ENCODE measurements at places on chromosomes 16 and 17.

DNA sequence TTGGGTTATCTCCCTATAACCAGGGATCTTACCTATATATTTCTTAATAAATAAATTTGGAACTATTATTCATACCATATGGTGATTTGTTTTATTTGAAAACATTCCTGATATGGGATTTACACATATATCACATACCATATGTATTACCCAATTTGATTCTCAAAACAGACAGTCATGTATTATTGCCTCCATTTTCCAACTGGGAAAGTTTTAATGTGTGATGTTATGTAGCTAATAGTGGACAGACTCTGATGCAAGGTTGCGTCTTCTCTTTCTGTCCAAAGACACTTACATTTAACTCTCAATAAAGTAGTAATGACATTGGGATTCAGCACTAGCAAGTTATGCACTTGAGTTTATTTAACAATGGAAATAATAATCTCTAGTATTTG is 1.1 kb downstream of the KRTAP9-9 start:
- DNase-seq = no peak

DNA sequence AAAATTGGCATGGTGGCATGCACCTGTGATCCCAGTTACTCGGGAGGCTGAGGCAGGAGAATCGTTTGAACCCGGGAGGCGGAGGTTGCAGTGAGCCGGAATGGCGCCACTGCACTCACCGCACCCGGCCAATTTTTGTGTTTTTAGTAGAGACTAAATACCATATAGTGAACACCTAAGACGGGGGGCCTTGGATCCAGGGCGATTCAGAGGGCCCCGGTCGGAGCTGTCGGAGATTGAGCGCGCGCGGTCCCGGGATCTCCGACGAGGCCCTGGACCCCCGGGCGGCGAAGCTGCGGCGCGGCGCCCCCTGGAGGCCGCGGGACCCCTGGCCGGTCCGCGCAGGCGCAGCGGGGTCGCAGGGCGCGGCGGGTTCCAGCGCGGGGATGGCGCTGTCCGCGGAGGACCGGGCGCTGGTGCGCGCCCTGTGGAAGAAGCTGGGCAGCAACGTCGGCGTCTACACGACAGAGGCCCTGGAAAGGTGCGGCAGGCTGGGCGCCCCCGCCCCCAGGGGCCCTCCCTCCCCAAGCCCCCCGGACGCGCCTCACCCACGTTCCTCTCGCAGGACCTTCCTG is at the start of gene HBQ1:
HBQ1 (plus strand) TSS at position 359 of the 575 bp plus-strand sequence; CDS start at position 387, 28 bp downstream.
- peak; percentile 76 for DNase-seq

GRCh38 chr16:4692460-4693295 is 684 bp upstream of the NUDT16L1 start:
- DNase-seq = no peak

DNA sequence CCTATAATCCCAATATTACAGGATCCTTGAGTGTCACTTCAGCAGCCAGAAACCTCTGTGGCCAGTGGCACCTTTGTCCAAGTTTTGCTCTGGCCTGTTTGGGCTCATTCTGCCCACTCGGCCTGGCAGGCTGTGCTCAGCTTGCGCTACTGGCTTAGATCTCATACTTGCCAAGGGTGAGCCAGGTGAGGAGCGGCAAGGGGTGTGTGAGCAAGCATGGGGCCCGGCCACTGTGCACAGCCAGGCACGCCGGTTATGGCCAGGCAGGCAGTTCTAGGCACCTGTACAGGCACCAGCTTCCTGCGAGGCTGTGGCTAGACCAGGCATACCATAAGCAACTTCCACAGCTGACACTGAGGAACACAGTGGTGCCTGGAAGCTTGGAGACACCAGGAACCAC is 16.9 kb upstream of the USP22 start:
- DNase-seq = no peak

GRCh38 chr17:82013341-82013740 is 9.3 kb downstream of the CENPX start:
- DNase-seq = no peak

DNA sequence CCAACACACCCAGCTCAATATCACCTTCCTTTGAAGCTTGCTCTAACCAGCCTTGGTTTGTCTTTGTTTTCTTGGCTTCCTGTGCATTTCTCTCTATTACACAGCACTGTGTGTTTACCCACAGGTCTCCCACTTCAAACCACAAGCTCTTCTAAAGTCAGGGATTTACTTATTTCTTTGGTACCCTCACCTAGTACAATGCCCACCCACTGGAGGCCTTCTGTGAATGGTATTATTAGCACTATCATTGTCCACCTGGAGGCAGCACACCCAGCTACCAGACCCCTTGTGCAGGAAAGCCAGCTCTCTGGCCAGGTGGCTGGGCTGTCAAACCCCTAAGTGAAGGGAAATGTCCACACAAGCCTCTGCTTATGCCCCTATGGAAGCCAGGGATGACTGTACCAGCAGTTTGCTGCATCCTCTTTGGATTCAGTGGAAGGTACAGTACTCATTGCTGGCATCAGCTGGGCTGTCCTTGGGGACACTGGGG is 9.4 kb upstream of the TOP2A start:
- DNase-seq = no peak

DNA sequence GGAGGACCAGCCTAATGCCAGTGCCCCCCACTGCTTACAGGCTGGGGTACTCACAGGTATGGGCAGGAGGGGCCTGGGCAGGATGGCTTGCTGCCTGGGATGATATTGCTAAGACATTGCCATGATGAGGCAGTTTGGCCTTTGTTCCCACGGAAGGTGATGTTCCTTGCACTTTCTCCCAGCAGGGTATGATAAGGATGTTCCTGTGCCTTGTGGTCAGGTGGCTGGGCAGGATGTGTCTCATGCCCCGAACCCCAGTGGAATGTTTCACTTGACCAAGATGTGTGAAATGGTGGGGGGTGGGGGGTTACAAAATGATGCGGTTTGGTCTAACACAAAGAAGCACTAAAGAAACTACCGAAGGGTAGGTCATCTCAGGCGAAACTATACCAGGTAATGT is 337.8 kb upstream of the ZFHX3 start:
- no peak for DNase-seq

DNA sequence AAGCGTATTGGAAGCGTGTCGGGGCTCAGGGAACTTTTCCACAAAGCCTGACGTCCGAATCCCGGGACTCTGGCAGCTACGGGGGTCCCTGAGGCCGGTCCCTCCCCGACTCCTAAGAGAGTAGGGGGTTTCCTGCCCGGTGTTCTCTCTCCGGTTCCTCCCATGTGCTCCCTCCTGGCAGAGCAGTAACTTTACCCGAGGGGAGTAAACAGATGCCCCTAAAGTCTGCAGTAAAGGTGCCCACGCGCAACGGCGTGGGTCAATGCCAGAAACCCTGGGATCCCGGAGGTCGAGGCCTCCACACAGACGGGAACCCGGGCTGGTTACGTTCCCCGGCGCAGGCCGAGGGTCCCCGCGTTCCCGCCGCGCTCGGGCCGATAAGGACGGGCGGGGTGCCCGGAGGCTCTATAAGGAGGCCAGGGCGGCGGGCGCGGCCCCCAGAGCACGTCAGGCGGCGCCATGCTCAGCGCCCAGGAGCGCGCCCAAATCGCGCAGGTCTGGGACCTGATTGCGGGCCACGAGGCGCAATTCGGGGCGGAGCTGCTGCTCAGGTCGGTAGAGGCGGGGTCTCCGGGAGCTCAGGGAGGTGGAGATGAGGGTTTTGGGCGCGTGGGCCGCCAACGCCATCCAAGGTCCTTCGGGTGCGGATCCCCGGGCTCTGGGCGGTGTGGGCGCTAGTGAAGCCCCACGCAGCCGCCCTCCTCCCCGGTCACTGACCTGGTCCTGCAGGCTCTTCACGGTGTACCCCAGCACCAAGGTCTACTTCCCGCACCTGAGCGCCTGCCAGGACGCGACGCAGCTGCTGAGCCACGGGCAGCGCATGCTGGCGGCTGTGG is at the start of gene HBM:
HBM (plus strand) TSS at position 440 of the 836 bp plus-strand sequence; CDS start at position 460, 20 bp downstream.
- peak; percentile 19 for DNase-seq

GRCh38 chr17:20028443-20028842 is 19.3 kb downstream of the SPECC1 start:
- DNase-seq = no peak

- peak; percentile 83 for DNase-seq
Observed at GRCh38 chr16:1300664-1301476, 8.6 kb upstream of the UBE2I start.

- DNase-seq = no peak
Observed at GRCh38 chr16:12017558-12017957, 41.0 kb downstream of the SNX29 start.
